ENCODE measurements at places on chromosomes 6 and 20.

DNA sequence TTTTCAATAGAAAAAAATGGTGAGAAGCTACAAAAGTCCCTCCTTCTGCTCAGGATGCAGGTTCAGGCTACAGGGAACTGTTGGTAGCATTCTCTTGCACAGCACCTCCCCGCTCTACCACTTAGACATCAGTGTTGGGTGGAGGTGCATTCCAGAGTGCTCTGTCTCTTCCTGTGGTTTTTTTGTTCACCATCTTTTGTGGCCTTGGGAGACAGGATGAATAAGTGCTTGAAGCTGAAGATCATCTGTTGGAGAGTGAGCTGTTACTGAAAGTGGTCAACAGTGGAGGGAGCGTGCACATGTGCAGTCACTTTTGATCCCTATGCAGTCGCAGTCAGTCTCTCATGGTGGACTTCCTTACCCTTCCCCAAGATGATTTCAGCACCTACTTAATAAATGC is 16.6 kb upstream of the BTBD3 start:
- DNase-seq = no peak

- no peak for DNase-seq
Measured at GRCh38 chr6:40997234-40997957, 41.6 kb downstream of the UNC5CL start.

- DNase-seq = no peak
Measured at GRCh38 chr20:51156041-51156982, 133.4 kb upstream of the KCNG1 start.

- DNase-seq = no peak
Measured at GRCh38 chr20:47934761-47935160, 149.5 kb upstream of the SULF2 start.

DNA sequence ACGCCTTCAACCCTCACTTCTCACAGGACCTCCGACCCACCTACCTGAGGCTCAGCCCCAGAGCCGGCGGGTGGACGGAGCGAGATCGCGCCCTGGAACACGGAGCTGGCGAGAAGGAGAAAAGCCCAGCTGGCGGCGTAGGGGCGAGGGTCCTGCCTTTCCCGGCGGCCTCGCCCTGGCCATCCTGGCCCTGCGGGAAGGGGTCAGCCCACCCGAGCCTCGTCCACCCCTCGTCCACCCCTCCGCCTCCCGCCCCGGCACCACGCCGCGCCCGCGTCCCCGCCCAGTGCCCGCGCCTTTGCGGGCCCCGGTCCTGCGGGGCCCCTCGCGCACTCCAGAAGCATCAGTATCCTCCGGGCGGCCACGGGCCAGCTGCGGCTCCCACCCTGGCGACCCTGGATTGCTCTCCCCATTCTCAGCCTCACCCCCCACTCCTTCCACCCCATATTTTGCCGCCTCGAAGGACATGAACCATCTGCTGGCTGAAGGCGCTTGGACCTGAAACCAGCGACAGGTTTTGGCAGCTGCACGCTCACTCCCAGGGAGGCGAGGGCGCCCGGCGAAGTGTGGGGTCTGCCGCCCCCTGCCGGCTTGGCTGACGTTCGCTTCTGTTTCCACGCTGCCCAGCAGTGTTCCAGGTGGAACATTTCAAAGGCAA is 65.1 kb downstream of the PLG start:
- DNase-seq = peak; percentile 46

- DNase-seq = no peak
Measured at GRCh38 chr20:22762576-22763256, 178.3 kb upstream of the FOXA2 start.

GRCh38 chr6:156857573-156857972 is 80.4 kb downstream of the ARID1B start:
- no peak for DNase-seq

DNA sequence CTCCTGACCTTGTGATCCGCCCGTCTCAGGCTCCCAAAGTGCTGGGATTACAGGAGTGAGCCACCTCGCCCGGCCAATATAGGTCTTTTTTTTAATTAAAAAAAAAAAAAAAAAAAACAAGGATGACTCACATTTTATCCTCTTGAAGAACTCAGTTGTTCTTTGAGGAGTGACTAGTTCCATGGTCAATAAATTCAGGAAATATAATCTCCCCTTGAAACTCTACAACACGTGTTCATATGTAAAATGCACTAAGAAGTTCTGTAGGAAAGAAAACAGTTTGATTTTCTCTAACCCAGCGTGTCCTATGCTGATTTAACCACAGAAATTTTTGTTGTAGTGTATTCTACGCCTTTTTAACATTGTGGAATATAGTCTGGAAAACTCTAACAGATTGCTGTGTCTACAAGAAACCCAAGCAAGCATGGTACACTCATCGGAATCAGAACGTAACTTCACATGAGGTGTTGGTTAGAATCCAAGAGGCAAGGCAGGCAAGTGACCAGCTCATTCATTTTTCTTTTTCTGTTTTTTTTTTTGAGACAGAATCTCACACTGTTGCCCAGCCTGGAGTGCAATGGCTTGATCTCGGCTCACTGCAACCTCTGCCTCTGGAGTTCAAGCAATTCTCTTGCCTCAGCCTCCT is 79.0 kb upstream of the ZNF217 start:
- no peak for DNase-seq

- DNase-seq = no peak
Measured at GRCh38 chr6:30463651-30464618, 25.4 kb upstream of the HLA-E start.

DNA sequence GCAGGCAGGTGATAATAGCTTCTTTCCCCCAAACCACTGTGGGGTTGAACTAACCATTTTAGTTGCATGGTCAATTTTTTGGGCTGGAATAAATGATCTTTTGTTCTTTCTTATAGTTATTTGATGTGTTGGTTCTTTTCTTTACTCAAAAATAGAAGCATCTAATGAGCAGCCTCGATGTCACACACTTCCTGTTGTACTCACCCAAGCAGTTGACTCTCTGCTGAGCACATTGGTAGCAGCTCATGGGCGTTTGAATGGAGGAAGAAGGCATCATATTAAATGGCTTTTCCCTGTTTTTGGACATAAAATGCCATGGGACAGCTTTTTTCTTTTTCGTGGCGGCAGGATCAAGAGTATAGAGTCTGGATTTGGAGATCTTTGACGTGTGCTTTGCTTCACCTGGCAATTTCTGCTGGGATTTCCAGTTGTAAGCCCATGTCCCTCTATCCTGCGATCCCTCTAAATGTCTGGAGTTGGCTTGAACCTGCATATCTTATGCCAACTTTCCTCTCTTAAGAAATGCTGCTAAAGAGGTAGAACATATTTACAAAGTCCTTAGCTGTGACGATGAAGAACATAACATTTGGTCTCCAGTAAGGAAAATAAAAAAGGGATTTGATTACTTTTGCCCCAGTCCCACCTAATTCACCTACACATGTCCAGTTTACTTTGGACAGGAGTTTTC is 268.3 kb downstream of the PRL start:
- no peak for DNase-seq

GRCh38 chr6:90106449-90106848 is 190.2 kb downstream of the BACH2 start:
- no peak for DNase-seq

GRCh38 chr6:138215093-138215782 is 3.1 kb downstream of the PBOV1 start:
- DNase-seq = no peak

GRCh38 chr20:49115564-49115963 is 69.5 kb downstream of the CSE1L start:
- DNase-seq = no peak

- peak; percentile 84 for DNase-seq
Measured at GRCh38 chr20:48995589-48995988, 50.5 kb upstream of the CSE1L start.

DNA sequence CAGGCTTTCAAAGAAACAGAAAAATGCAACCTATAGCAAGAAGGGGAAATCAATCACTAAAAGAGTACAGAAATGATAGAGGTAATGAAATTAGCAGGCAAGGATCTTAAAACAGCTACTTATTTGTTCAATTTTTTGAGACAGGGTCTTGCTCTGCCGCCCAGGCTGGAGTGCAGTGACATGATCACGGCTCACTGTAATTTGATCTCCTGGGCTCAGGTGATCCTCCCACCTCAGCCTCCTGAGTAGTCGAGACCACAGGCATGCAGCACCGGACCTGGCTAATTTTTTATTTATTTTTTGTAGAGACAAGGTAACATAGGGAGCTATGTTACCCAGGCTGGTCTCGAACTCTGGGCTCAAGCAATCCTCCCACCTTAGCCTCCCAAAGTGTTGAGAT is 21.6 kb downstream of the TFB1M start:
- no peak for DNase-seq

DNA sequence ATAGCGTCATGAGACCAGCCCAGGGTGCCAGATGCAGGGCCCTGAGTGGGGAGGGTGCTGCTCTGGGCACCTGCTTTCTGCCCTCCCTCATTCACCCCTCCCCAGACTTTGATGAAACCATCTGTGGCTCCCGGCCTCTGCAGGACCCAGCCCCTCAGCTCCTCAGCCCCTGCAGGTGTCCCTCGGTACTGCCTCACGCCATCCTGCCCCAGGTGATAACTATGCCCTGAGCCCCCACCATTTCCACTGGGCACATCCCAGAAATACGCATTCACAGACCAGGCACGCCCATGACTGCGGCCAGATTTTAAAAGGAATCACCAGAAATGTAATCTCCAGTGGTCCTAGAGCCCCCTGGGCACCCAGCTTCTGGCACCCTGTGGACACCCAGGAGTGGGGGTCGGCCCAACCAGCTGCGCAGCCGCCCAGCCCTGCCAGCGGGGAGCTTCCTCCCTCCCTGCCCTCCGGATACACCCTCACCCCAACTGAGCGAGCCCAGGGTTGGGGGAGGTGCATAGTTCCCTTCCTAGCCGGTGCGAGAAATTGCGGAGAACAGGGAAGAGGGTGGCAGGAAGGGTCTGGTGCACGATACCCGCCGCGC is 615 bp upstream of the NTSR1 start:
- DNase-seq = no peak

- DNase-seq = no peak
Measured at GRCh38 chr6:67030861-67031260, 1323.8 kb upstream of the EYS start.

DNA sequence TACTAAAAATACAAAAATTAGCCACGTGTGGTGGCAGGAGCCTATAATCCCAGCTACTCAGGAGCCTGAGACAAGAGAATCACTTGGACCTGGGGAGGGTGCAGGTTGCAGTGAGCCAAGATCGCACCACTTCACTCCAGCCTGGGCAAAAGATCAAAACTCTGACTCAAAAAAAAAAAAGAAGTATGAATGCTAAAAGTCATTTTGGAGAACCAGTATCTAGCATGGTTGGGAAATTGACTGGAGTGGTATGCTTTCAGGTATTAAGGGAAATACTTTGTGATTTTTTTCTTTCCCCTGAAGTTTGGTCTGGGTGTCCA is 30.1 kb downstream of the PCMT1 start:
- DNase-seq = no peak

DNA sequence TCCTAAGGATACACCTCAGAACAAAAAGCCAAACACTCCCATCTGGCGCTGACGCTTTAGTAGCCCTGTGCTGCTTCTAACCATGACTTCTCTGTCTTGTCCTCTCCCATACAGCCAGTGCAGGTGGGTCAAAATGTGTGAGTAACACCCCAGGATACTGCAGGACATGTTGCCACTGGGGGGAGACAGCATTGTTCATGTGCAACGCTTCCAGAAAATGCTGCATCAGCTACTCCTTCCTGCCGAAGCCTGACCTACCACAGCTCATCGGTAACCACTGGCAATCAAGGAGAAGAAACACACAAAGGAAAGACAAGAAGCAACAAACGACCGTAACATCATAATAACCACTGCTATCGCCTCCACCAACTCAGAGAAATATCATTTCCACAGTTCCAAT is 1.4 kb downstream of the DEFB132 start:
- DNase-seq = no peak

DNA sequence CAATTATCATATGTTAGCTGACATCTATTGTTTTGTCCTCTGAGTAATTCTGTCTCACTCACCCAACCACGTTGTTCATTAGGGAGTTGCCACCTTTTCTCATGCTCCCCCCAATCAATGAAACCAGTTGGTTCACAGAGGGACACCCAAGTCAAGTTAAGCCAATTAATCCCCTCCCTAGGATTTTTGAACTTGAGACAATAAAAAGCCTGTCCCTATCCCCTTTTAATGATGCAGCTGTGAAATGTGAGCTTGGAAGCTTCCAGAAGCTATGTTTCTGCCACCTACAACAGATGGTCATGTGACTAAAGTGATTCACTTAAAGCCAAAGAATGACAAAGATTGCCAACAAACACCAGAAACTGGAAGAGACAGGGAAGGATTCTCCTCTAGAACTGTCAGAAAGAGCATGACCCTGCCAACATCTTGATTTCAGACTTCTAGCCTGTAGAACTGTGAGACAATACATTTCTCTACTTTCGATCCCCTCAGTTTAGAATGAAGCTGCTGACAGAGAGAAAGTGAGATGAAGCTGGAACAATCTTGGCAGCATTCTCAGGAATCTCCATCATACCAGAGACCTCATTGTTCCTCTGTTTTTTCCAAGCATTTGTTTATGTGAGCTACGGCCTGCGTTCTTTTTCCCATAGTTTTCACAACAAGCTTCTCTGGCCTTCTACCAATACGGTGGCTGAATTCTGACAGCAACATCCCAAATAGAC is 57.8 kb upstream of the TPD52L1 start:
- DNase-seq = no peak

GRCh38 chr20:20668639-20669038 is 43.8 kb downstream of the RALGAPA2 start:
- DNase-seq = no peak

DNA sequence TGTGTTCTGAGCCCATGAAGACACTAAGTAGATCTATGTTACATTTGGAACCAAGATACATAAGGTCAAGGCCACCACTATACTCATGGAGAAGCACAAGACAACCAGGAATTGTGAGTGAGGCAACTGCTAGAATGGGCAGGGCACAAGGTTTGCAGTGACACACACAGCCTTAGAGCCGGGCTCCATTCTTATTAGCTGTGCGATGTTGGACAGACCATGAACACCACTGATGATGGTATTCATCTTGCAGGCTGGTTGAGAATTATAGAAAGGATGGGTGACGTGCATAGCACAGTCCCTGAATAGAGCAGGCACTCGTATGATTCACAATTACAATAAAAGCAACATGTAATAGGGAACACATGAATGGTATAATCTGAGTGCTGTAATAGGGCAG is 172.4 kb downstream of the GJA10 start:
- DNase-seq = no peak

DNA sequence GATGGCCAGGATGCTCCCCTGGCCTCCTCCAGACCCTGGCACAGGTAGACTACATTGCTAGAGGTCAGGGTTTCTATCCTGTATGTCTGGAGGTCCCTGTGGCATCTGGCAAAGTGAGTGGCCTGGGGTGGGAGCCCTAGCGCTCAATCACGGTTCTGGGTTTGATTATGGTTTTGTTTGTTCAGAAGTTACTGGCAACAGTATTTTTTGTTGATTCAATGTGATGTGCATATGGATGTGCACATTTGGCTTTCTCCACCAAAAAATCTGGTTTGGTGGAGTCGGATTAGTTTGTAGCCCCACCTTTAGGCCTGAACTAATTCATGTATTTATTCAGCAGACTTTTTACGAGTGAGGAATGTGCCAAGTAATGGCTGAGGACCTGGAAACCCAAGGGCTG is 109.7 kb downstream of the VEGFA start:
- DNase-seq = no peak

- no peak for DNase-seq
Measured at GRCh38 chr20:51987812-51988211, 185.5 kb upstream of the SALL4 start.

GRCh38 chr6:130223508-130223907 is 757 bp upstream of the SAMD3 start:
- no peak for DNase-seq

- DNase-seq = no peak
Measured at GRCh38 chr6:42448927-42449659, 2.6 kb downstream of the TRERF1 start.
